ENCODE measurements at places on chromosomes 2 and 18.
A peak's percentile ranks its signal among the peaks of the same experiment; 100 is the strongest.

- peak; percentile 41 for DNase-seq
Measured at GRCh38 chr2:29115797-29116781, 874 bp downstream of the CLIP4 start.

DNA sequence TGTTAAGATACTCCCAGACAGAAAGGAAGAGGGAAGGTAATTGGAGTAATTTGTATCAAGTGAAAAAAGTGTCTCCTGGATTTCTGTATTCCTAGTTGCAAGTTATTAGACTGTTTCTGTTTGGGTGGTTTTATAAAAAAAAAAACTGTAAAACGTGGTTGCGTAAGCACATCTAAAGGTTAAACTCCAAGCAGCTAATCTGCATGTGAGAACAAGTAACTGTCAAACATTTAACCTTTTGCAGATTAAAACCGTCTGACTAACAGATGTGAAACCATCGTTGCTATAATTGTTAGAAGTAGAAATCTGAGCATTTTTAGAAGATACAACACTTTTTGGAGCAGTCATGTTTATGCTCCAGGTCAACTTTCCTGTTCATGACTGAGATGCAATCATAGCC is 72.3 kb downstream of the AFF3 start:
- DNase-seq, result no peak

DNA sequence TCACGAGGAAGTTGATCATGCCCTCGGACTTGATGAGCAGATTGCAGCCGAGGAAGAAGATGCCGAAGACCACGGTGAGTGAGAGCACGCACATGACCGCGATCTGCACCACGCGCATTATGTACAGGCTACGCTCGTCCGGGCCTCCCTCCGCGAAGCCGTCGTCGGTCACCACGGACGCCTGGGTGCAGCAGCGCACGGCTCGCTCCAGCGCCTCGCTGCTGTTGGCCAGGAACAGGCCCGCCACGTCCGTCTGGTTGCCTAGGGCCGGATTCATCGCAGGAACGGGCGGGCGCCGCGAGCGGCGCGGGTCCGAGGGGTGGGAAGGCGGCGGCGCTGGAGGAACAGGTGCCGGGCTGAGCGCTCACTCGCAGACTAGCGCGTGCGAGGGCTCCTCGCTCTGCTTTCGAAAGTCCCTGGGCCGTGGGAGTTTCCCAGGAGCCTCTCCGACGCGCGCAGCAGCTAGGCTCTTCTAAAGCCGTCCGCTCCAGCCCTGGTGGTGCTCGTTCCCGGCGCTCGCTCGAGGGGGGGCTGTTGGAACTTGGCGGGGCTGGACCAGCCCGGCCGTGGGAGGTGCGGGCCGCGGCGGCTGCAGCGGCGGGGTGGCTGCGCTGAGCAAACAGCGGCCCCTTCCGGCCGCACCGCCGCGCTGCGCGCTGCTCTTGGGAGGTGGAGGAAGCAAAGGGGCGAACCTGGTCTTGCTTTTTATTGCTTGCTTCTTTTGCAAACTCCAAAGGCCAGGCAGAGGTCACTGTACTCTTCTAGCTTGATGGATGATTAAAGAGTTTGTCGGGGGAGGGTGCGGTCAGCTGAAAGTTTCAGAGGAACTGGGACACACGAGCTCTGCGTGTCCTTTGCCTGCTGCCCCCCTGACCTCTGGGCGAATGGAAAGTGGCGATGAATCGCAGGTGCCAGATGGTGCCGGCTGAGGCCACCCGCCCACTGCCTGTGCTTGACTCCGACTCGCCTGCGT is at the start of gene RPRM:
RPRM (minus strand) TSS at position 474 of the 973 bp plus-strand sequence; CDS start at position 277, 197 bp downstream.
- peak; percentile 83 for DNase-seq

DNA sequence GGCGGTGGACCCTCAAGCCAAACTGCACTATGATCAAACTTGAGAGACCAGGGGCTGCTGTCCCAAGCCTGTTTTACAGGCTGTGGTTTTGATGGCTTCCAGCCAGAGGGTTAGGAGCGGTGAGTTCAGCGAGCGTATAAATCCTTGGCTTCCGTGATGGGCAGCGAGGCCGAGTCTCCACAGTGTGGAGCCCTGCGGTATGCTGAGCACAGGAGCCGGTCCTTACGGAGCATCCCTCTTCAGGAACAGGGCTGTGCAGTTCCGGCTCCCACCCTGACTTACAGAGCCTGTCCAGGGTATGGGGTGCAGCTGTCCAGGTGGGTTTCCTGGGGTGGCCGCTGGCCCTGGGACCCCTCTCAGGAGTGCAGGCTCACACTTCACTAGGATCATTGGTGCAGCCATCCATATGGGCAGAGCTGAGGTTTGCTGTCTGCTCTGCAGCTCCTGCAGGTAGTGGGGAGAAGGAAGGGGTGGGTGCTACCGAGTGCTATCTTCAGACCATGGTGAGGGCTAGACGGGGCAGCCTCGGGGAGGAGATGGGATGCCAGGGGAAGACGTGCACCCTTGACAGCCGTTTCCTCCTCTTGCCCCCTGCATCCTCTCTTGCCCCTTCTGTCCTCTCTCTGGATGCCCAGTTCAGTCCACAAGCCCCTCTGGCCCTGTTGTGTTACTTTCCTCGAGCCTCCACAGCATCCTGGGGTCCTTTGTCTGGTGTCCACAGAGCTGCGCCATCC is 104.3 kb downstream of the FAM210A start:
- DNase-seq, result no peak

DNA sequence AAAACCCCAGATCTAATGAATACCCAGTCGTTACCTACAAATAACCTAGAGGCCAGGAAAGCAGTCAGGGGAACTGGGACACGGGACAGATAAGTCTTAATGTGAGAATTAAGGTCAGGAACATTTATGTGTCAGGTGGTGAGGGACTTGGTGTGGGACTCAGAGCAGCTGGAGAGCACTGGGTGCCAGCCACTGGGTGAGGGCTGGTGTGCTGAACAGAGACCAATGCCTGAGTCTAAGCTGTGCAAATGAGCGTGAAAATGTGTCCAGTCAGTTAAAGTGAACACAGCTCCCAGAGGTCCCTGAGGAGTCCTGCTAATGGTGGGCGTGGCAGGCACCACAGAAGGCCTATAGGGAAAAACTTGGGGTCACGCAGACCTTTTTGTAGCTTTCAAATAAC is 225.9 kb downstream of the C1D start:
- DNase-seq, result no peak

GRCh38 chr2:95231723-95232122 is 24.4 kb downstream of the ZNF892 start:
- DNase-seq, result peak; percentile 63

GRCh38 chr2:100200985-100201384 is 58.6 kb upstream of the AFF3 start:
- DNase-seq, result no peak

- no peak for DNase-seq
Measured at GRCh38 chr2:201796478-201796865, 9.9 kb upstream of the CDK15 start.

- DNase-seq, result no peak
Measured at GRCh38 chr18:25239151-25239550, 112.8 kb downstream of the ZNF521 start.

- no peak for DNase-seq
Measured at GRCh38 chr2:111982822-111983221, 72.2 kb upstream of the TMEM87B start.

- no peak for DNase-seq
Measured at GRCh38 chr2:160096409-160096808, 34.0 kb upstream of the PLA2R1 start.

DNA sequence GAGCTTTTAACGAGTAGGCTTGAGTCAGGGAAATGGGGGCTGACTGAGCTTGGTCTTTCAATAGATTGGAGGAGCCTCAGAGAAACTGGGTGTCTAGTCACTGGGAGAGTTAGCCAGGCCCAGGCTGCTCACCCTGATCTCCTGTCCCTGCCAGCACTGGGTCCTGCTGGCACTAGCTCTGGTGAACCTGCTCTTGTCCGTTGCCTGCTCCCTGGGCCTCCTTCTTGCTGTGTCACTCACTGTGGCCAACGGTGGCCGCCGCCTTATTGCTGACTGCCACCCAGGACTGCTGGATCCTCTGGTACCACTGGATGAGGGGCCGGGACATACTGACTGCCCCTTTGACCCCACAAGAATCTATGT is 720 bp downstream of the KRTCAP3 start:
- DNase-seq, result no peak

All from NCI-H1694 (cell line).